NCI-H1694 (cell line): ENCODE measurements at places on chromosomes 5 and 9.

- no peak for DNase-seq
Observed at GRCh38 chr9:134642385-134643181, 980 bp downstream of the COL5A1 start.

GRCh38 chr5:26813235-26813634, 225.2 kb downstream of the CDH9 start:
- DNase-seq, result no peak

- no peak for DNase-seq
Observed at GRCh38 chr5:104184264-104184663, 621.7 kb upstream of the NUDT12 start.

DNA sequence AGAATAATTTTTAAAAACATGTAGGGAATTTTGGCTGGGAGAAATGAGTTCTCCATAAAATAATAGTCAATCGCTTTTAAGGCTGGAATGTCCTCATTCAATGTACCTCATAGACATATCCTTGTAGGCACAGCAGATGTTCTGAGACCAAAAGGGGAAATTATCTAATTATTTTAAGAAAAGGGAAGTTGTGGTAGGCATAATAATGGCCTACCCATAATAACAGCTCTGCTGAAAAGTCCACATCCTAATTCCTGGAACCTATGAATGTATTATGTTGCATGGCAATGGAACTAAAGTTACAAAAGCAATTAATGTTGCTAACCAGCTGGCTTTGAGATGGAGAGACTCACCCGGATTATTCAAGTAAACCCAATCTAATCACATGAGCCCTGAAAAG, 216.1 kb downstream of the TRIM36 start:
- DNase-seq, result no peak

GRCh38 chr5:128681096-128681495, 143.1 kb upstream of the FBN2 start:
- DNase-seq, result no peak

DNA sequence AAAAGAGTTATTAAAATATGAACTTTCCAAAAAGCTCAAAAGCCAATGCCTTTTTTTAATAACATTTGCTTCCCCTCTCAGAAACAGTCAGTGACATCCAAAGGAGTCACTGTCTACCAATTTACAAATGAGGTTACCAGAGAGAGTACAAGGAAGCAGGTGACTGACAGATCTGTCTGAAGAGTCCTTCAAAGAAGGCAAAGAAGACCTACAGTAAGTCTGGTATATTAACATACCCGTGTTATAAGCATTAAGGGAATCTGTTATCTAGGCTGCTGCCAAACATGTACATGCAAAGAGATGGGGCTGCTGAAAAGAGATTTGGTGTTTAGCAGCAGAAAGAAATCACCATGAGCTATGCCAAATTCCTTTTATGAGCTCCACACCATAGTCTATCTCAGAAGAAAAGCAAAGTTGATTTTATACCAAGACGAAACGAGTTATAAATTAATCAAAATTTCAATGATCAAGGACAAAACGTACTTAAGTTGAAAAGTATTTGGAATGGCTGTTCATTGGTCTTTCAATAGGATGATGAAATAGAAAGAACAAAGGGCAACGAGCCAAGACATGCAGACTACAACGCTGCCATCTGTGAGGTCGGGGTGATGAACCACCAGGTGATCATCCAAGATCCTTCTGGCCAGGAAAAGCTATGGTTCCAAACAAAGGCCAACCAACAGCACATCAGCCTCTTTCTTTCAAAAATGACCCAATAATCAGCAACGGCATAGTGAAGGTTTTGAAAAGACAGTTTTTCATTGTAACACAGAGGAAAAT, 8.1 kb downstream of the PRELID2 start:
- DNase-seq, result no peak
